ENCODE measurements at places on chromosomes 7 and 10.

GRCh38 chr10:13709931-13710650 is 123.3 kb downstream of the PRPF18 start:
- DNase-seq = no peak

DNA sequence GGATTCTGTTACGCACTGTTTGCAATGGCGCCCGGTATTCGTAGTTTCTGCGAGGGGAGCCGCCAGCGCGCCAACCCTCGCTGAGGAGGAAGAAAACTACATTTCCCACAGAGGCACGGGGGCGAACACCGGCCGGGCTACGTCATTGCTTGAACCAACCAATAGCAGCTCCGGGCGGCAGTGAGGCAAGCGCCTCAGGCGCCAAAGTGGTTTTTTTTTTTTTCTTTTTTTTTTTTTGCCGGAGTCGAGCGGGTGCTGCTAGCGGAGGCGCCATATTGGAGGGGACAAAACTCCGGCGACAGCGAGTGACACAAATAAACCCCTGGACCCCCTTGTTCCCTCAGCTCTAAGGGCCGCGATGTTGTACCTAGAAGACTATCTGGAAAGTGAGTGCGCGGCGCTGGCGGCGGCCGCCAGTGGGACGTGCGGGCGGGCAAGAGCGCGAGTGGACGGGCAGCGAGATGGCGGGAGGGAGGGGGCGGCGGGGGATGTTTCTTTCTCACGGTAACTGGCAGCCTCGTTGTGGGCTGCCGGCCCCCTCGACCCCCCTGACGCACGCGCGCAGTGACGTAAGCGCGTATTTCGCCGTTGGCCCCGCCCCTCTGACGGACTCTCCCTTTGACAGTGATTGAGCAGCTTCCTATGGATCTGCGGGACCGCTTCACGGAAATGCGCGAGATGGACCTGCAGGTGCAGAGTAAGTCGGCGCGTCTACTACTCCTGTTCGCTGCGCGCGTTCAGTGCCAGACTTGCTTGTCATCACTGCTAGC is at the start of gene ING3:
Gene ING3, plus strand, starts transcription at position 239 of the 770 bp plus-strand sequence. Its CDS starts 120 bp downstream, at position 359.
- DNase-seq = peak; percentile 95

- no peak for DNase-seq
Measured at GRCh38 chr10:97063271-97063982, 122.3 kb downstream of the SLIT1 start.

DNA sequence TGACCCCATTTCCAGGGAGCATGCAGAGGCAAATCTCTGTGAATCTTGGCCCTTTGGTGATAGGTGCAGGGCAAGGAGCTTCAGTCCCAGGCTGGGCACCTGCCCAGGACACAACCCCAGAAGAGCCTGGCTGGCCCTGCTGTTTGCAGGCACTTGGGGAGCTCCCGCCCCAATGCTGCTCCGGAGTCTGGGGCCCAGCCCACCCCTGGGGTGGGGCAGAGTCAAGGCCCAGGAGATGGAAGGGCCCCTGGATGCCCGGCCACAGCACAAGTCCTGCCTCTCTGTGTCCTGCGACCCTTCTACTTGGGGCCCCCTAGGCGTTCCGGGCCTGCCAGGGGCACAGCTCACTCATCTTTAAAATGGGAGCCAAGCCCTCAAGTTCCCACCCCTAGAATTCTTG is 24.7 kb downstream of the PDGFA start:
- DNase-seq = no peak

- no peak for DNase-seq
Measured at GRCh38 chr7:5681423-5681822, 100.0 kb downstream of the RNF216 start.

GRCh38 chr10:118383063-118383689 is 41.1 kb upstream of the FAM204A start:
- DNase-seq = no peak

DNA sequence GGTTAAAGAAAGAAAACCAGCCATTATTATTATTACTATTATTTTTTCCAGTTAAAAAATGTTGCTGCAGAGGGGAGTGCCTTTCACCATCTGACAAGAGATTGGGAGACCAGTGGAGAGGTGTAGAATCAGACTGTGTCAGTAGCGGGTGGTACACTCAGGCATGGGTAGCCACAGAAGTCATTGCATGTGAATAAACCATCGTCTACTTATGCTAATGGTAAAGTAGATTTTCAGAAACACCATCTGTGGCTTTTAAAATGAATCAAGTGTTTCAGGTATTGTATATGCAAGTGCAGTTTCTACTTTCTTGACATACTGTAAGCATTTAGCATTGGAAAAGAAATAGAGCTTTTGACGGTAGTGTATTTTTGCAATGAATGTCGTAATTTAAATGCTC is 131.5 kb upstream of the SP8 start:
- DNase-seq = no peak

GRCh38 chr10:15853800-15854199 is 6.5 kb downstream of the MINDY3 start:
- no peak for DNase-seq

GRCh38 chr7:99325001-99325493 is 651 bp upstream of the ARPC1A start:
- DNase-seq = no peak

GRCh38 chr10:118394301-118395200 is 52.4 kb upstream of the FAM204A start:
- DNase-seq = no peak

DNA sequence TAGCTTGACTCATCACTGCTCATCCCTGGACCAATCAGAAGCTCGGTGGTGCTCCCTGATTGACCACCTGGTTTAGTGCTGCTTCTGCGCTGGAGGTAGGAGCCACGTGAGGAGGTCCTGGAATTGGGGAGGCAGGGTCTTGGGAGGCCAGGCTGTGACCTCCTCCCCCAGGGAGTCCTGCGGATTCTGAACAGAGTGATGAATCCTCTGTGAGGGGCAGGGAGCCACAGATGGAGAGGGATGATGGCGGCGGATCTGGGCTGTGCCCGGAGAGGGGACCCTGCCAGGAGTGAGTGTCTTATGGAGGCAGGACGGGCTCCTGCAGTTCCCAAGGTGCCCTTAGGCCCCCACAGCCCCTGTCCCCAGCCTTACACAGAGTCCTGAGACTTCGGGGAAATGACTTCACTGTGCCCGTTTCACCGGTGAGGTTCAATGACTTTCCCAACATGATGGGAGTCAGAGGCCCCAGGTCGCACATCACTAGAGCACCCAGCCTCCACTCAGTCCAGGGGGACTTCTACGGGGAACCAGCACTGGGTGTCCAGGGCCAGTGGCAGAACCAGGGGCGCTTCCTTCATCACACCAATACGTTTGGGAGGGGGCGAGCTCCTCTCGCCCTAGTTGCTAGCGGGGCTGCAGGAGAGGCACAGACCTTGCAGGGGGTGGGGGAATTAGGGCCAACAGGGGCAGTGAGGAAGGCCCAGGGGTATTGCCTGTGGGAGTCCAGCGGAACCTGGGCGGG is 48.9 kb downstream of the FKBP6 start:
- no peak for DNase-seq

GRCh38 chr10:33273295-33274002 is 61.0 kb downstream of the NRP1 start:
- no peak for DNase-seq

- DNase-seq = no peak
Measured at GRCh38 chr10:89750441-89750840, 49.1 kb downstream of the KIF20B start.

- no peak for DNase-seq
Measured at GRCh38 chr7:117800406-117800805, 72.8 kb downstream of the CTTNBP2 start.

GRCh38 chr10:122018491-122018890 is 29.5 kb downstream of the TACC2 start:
- DNase-seq = no peak

GRCh38 chr7:95209788-95210187 is 114.5 kb downstream of the PON1 start:
- no peak for DNase-seq

DNA sequence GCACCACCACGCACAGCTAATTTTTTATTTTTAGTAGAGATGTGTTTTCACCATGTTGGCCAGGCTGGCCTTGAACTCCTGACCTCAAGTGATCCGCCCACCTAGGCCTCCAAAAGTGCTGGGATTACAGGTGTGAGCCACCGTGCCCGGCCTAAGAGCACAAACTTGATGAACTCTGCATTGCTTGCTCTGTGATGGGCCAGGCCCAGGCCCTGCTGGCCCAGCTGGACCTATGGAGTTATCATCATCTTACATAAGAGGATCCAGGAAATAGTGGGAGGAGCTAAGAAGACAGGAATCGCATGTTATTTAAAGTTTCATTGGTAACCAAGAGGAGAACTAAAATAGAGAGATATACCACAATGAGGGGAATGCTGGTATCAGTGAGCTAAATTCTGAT is 86.9 kb downstream of the DAGLB start:
- DNase-seq = no peak

DNA sequence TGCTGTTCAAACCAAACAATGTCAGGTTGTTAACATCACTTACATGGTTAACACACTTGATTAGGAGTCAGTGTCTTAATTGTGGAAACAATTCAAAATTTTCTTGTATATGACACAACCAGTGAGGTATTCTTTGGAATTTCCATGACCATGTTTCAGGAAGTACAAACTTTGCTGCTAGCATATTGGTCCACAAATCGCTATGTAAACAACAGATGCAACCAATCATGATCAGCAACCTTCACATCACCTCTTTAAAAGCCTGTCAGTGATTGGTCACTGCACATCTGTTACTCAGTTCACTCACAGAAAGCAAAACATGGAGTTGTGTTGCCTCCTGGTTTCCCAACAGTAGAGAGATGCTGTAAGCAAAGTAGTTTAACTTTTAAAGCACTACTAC is 108.9 kb upstream of the FAM3C start:
- DNase-seq = no peak

DNA sequence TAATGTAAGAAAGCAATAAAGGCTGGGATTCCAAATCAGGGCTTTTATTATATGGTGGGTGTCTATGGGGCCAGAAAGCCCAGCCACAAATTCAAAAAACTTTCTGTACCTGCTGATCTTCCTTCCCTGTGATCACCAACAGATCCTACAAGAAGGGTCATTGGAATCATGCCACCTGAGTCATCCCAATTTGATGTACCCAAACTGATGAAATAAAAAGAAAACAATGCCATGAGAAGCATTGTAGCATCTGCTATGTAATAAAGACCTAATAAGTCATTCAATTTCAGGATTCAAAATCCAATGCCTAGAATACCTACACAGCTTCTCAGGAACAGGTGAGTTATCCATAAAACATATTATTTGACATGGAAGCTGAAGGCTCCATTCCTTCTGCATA is 228.8 kb downstream of the DKK1 start:
- DNase-seq = no peak

DNA sequence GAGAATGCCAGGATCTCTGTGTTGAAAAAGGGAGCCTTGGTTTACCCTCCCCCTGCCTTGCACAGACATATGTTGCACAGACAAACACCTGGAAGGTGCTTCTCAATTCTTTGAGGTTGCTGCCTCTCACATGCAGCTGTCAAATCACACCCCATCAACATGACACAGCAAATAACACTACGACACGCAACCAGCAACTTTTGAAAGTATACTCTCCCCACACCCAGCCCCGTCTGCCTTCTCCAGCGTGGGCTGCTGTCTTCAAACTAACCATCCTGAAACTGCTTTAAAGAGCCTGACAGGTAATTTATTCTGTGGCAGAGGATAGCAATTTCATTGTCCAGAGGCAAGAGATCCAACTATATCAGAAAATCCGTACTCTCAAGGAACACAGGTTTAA is 136.1 kb downstream of the PLXNA4 start:
- DNase-seq = no peak

GRCh38 chr7:158805937-158806336 is 23.4 kb downstream of the ESYT2 start:
- DNase-seq = no peak

DNA sequence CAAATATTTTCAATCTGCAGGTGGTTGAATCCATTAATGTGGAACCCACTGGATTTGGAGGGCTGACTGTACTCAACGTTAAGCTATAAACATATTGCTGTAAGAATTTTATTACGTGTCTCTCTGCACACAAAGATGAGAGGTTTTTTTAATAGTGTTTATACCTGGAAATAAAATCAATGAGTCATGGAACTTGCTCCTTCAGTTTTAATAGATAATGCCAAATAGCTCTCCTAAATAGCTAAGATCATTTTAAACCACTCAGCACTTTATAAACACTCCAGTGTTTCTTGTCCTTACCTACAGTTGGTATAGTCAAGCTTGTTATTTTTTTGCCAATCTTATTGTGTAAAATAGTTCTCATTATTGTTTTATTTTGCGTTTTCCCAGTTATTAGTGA is 455.6 kb upstream of the FZD8 start:
- no peak for DNase-seq

- no peak for DNase-seq
Measured at GRCh38 chr7:118153551-118154177, 30.3 kb upstream of the LSM8 start.

GRCh38 chr10:99372546-99373271 is 43.6 kb downstream of the CNNM1 start:
- no peak for DNase-seq

DNA sequence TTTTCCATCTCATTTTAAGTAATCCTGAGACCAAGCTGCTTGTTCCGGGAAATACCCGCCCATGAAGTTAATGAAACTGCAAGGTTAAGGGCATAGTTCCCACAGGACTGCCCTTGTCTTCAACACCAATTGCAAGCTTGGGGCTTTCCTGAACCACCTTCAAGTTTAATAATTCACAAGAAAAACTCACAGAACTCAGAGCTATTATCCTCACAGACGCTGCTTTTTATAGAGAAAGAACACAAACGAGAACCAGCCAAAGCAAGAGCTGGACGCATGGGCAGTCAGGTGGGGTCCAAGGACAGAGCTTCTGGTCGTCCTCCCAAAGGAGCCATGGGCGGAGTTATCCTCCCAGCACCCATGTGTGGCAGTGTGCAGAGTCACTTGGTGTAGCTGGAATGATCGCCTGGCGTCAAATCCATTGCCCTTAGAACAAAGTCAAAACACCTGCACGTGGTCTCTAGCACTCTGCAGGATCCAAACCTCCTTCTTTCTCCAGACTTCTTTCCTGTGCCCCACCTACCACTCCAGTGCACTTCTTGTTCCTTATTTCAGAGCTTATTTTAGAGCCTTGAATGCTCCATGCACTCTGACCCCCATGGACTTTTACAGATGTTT is 56.7 kb downstream of the SNX10 start:
- DNase-seq = no peak

DNA sequence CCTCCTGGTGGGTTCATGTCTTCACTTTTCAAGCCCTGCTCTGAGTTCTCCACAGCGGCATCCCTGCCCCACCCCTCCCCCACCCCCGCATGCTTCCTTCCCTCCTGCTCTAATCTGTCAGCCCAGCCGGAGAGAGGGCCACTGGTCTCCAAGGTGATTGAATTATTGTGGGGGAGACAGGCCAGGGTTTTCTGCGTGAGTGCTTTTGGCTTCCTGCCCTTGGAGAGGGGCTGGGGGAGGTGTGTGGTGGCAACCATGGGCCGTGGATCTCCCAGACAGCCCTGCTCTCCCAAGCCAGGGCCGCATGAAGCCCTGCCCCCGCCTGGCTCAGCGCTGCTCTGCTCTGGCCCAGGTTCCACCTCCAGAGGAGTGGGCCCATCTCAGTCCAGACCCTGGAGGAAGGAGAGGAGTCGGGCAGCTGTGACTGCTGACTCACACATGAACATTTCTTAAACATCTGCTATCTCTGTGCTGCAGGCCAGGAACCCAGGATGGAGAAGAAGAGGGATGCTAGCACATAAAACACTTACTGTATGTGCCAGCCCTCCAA is 109.9 kb downstream of the ZMIZ1 start:
- DNase-seq = no peak

GRCh38 chr7:135847242-135847641 is 98.6 kb upstream of the FAM180A start:
- no peak for DNase-seq

GRCh38 chr7:101164071-101164840 is 1.1 kb downstream of the VGF start:
- no peak for DNase-seq

- DNase-seq = no peak
Measured at GRCh38 chr7:117772421-117772820, 100.8 kb downstream of the CTTNBP2 start.

Data from activated gamma-delta T cell treated with anti-CD3 and anti-CD28 coated beads, Interleukin-2, amount 50 U/mL, for 16 hours (primary cell).